HS-5 (cell line): ENCODE measurements at places on chromosomes 11 and 22.

- no peak for DNase-seq
Measured at GRCh38 chr11:17873586-17873985, 139.0 kb downstream of the KCNC1 start.

DNA sequence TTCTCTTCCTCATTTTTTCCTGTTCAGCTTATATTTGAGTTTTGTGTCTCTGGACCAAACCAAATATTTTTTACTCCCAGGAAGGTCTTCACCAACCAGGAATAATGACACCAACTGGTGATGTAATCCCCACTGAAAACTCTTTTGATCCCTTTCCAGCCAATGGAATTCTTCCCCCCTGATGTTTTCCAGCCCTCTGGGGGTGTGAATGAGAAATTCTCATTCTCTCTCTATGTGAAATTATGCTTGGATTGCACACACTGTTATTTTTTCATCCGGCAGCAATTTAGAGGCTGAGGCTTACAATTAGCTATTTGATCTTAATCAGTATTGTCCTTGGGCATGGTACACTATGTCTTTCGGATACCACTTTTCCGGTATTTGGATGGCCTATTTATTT is 39.5 kb upstream of the SLC1A2 start:
- DNase-seq = no peak

GRCh38 chr11:126647735-126648134 is 292.2 kb downstream of the ST3GAL4 start:
- peak; percentile 68 for DNase-seq

- no peak for DNase-seq
Measured at GRCh38 chr11:112453601-112454577, 193.2 kb upstream of the PLET1 start.

DNA sequence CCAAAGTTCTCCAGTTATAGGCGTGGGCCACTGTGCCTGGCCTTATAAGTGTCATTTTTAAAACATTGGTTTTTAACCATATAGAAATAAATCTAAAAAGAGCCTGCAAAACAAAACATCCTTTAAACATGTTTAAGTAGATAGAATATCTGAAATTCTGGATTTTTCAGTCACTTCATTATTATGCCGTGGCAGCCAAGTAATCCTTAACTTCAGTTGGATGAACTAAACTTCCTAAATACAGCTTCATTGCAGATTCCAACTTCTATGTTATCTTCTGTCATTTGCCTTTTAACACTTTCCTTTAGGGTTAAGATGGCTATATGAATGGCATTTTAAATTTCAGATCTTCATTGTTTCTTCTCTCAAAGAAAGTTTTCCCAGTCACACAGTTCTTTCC is 291.4 kb downstream of the TMEM135 start:
- DNase-seq = no peak

- no peak for DNase-seq
Measured at GRCh38 chr11:75208446-75208845, 32.1 kb upstream of the TPBGL start.

- no peak for DNase-seq
Measured at GRCh38 chr11:22753416-22753815, 76.2 kb downstream of the SVIP start.

DNA sequence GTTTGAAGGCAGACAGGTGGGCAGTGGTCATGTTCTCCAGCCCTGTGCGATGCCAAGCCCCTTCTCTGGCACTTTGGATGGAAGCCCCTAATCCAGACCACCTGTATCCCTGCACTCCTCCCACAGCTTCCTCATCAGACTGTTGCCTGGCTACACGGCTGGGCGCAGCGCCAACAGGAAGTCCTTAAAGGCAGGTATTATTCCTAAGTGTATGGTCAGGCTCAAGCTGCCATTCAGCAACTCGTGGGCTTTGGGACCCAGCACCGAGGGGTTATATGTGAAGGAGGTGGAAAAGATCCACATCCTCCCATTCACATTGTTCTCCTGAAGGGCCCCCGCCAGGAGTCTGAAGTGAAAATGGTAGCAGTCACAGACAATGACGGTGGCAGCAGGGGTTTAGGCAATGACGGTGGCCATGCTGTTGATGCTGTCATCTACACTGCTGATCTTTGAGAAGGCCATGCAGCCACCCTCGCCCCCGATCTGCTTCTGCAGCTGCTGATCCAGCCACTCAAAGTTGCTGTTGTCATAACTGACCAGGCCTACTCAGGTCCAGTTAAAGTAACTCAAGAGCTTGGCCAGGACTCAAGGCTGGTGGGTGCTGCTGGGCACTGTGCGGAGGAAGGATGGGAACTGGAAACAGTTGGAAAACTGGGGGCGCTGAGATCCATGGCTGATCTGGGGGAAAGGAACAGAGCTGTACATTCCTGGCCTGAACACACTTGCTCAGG is 27.7 kb downstream of the OR6Q1 start:
- no peak for DNase-seq

GRCh38 chr11:75399344-75400145 is at the start of gene RPS3:
Gene RPS3, plus strand, starts transcription at chr11:75399518. Its CDS starts 30 bp downstream, at chr11:75399548.
- peak; percentile 70 for DNase-seq

DNA sequence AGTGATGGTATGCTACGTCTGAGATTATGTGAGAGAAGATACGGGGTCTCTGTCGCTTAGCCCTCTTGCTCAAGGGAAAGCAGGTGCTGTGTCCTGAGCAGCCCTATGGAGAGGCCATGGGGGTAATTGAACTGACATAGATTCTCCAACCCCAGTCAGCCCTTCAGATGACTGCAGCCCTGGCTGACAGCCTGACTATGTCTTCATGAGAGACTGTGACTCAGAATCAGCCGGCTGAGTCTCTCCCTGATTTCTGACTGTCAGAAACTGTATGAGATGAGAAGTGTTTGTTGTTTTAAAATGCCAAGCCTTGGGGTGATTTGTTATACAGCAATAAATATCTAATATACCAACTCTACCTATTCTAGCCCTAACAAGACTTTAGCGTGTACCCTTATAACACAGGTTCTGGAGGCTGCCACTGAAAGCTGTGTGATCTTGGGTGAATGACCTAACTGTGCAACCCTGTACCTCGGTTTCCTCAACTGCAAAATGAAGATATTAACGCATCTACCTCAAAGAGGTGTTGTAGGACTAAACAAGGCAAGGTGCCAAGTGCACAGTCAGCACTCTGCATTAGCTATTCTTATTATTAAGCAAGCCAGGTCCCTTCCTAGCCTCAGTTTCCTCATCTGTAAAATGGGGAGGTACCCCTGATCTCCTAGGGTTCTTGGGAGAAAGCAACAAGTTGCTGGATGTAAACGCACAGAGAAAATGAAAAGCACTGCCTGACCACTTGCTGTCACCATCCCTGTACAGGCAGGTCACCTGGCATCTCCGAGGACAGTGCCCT is 24.9 kb downstream of the SLC43A1 start:
- no peak for DNase-seq

GRCh38 chr22:46984751-46985506 is 222.5 kb downstream of the TBC1D22A start:
- DNase-seq = peak; percentile 67

DNA sequence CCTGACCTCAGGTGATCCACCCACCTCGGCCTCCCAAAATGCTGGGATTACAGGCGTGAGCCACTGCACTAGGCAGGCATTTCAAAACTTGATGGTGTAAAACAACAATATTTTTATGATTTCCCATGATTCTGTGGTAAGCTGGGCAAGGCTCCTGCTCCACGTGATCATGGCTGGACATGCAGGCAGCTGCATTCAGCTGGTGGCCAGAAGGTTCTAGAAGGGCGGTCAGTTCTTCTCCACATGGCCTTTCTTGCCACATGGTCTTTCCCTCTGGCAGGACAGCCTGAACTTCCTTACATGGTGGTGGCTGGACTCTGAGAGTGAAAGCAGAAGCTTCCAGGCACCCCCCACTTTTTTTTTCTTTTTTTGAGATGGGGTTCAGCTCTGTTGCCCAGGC is 9.9 kb upstream of the RASD2 start:
- no peak for DNase-seq

DNA sequence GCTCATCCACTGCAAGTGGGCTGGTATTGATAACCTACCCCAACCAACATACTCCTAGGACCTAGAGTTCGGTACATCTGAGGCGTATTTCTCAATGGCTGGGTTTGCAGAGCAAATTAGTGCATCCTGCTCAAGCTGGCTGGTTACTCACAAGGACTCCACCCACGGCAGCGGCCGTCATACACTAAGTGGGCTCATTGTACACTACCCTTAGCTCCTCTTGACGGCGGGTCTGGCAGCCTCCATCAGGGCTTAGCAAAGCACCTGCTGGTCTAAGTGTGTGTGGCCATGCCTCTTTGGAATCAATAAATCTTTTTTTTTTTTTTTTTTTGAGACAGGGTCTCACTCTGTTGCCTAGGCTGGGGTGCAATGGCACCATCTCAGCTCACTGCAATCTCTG is 20.2 kb upstream of the KCNJ11 start:
- DNase-seq = no peak
